HTR-8/SVneo (cell line): ENCODE measurements at places on chromosomes 16 and 17.

DNA sequence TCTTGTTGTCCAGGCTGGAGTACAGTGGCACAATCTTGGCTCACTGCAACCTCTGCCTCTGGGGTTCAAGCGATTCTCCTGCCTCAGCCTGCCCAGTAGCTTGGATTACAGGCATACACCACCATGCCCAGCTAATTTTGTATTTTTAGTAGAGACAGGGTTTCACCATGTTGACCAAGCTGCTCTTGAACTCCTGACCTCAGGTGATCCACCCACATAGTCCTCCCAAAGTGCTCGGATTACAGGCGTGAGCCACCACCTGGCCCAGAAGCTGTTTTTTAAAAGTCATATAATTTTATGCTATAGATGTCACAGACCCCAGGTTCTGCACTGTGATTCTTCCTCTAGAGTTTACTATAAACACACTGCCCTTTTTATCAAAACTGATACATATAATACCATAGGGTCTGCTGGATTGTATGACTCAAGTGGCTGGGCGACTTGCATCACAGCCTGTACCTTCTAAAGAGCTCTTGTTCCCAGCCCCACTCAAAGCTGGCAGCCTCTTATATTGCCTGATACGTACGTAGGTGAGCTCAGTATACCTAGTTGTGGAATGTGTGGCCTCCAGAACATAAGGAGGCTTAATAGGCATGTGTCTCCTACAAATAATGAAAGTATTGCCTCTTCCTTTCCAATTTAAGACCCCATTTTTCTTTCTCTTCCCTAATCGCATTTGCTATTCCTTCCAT lies 295.8 kb downstream of the ZFHX3 start:
- DNase-seq, result no peak

DNA sequence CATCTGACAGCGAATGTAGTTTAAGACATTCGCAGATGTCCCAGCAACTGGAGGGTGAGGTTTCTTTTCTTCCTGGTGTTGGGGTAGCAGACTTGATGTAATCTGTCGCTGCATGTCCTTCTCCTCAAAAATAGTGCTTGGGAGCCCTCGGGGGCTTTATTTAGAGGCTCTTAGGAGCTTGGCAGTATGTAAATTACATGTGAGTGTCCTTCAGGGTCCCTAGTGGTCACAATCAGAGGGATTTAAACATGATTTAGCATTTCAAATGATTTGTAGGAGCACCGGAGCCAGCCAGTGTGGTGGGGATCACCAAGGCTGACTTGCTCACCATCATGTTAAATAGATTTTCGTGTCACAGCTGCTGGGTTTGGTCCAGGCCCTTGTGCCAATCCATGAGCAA lies 8.8 kb upstream of the SALL1 start:
- no peak for DNase-seq

DNA sequence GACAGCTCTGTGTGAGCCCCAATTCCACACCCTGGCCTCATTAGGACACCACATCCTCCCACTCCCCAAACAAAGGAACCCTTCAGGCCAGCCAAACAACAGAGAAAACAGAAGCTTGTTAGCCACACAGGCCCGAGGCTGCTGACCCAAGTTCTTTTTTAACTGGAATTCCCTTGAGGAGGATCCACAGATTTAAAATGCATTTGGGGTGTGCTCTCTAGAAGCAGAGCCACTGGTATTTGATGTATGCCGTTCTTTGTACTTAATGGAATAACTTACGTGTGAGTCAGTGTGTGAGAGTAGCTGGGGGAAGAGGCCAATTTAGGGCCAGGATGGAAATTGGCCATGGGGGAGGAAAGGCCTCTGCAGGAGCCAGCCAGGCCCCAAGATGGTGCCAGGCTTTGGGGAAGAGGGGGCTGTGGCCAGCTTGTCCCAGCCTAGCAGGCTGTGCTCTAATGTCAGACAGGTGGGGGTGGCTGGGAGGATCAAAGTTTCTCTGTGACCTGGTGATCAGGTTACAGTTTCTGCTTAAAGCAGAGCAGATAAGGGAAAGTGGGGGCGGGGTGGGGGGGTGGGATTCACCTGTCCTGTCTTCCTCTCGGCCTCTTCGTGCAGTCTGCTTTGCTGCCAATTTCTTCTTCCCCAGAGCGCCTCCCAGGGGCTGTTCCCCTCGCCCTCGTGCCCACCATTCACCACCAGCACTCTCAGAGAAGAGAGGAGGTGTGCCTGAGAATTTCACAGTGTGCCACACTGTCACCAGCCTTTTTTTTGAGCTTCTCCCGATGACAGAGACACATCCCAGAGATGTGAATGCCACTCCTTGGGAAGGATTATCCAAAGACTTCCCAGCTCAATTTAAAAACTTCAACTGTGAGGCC lies 50.8 kb downstream of the TOM1L2 start:
- peak; percentile 93 for DNase-seq

DNA sequence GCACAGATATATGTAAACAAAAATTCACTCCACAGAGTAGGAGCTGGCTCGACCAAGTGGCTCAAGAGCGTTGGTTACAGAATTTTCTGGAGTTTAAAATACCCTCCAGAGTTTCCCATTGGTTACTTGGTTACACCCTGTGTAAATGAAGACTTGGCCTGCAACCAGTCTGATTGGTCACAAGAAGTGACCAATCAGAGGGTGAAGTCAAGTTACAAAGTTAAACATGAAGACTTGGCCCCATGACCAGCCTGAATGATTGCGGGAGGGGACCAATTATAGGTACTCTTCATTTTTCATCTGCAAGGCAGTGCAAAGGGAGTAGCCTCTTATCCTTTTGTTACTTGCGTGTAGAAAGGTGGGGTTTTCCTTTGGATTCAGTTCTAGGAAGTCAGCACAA lies 121.3 kb upstream of the SALL1 start:
- no peak for DNase-seq

DNA sequence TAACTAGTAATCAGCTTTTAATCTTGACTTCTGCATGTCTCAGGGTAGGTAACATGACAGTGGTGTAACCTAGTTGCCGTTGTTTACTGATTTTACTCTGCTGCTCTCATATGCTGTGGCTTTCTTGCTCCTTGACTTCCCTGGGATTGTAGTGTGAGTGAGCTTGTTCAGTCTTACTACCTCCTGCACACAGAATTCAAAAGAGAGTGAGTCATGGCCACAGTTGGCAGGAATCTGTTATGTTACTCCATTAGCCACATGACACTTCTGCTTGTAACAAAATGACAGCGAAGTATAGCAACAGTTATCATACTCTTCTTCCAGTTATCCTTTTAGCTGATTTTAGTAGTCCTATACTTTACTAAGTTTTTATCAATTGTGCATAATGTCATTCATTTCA lies 18.8 kb downstream of the TNRC6A start:
- DNase-seq, result peak; percentile 62

- peak; percentile 91 for DNase-seq
Observed at GRCh38 chr17:38428112-38428642, at the start of gene ARHGAP23. ARHGAP23 (plus strand) TSS chr17:38428464; CDS start chr17:38428486, 22 bp downstream.

- DNase-seq, result no peak
Observed at GRCh38 chr16:67481561-67482232, 740 bp upstream of the ATP6V0D1 start.

DNA sequence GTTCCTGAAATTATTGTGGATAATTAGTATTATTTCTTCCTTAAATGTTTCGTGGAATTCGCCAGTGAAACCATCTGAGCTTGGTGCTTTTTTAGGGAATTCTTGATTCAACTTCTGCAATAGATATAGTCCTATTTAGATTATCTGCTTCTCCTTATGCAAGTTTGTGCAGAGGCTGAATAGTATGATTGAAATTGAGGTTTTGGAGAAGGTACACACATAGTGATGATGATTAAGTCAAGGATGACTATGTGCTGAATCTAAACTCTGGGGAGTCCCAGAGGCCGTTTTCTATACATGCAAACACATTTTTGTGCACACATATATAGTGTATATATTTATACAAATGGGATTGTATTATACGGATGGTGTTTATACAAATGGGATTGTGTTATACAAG lies 5.2 kb upstream of the MYH4 start:
- no peak for DNase-seq

GRCh38 chr17:74712756-74713155 lies at the start of gene CD300LF:
CD300LF (minus strand) TSS chr17:74712923; CDS start chr17:74712866, 57 bp downstream.
- no peak for DNase-seq

DNA sequence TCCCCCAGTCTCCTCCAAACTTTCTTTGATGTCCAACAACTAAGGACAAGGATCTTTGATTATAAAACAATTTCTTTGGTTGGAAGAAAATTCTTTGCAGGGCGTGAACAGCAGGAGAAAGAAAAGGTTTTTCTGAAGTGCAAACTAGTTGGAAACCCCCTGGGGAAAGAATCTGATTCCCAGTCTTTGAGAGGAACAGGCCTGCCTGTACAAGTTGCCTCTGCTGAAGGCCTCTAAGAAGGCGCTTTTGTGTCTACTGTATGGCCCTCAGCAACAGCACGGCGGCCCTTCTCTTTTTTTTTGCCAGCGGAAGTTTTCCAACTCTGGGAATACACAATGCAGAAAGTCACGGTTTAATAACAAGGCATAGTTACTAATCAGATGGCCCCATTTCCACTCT lies 14.0 kb downstream of the RNF43 start:
- no peak for DNase-seq

DNA sequence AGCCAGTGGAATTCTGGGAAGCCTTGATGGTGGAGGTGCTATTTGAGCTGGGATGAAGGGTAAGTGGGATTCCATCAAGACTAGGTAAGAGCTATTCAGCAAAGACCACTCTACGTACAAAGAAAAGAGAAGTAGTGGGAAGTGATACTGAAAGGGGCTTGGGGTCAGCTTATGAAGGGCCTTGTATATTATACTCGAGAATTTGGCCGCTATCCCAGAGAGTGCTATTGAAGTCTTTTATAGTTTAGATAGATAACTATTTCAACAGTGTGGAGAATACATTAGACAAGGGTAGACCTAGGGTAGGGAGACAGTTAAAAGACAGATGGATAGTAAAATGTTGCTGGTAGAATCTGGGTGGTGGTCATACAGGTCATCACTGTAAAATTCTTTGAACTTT lies 10.3 kb downstream of the DNAH2 start:
- DNase-seq, result no peak

DNA sequence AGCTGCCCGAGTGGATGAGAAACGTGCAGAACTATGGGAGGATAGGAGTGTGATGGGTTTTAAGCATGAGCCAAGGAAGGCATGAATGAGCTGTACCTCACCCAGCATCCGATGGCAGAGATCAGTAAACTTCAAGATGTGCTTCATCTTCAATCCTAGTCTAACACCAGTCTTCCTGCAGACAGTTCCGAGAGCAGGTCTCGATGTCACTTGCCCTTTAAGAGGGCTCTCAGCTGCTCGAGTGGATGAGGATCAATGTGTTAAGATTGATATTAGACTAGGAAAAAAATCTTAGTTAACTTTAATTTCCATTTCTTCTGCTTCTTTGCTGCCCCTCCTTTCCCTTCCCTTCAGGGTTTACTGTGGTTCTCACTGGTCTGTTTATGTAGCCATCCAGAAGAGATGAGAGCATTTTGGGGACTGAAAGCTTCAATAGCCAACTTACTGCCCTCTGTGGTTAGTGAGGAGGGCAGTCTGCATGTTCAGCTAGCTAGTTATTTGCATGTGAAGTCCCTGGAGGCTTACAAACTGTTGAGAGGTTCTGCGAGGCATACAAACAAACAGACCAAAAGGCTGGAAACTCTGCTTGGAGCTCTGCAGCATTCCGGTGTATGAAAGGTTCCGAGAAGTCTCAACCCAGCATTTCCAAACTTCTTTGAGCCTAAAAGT lies 15.3 kb downstream of the KLHL36 start:
- DNase-seq, result no peak

GRCh38 chr17:52737071-52737470 lies 578.6 kb upstream of the CA10 start:
- no peak for DNase-seq

DNA sequence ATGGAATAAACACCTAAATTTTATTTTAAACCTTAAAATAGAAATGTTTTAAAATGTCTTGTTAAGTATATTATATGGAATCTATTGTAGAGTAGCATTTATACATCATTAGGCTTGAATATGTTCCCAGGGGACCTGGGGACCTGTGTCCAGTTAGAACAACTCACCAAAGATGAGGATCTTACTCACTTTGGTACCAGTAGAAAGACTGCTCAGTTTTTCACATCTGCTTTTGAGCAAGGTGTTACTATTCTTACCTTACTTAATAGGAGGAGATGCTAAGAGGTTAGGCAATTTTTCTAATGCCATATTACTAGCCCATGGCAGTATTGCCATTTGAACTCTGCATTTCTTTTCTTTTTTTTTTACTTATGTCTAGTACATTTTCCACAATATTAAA lies 14.7 kb downstream of the STXBP4 start:
- no peak for DNase-seq

- DNase-seq, result peak; percentile 73
Observed at GRCh38 chr17:56319531-56319930, 166.3 kb downstream of the ANKFN1 start.

GRCh38 chr16:25037221-25037620 lies 22.1 kb upstream of the ARHGAP17 start:
- DNase-seq, result no peak

- no peak for DNase-seq
Observed at GRCh38 chr17:45651145-45651709, 132.9 kb upstream of the CRHR1 start.

GRCh38 chr17:7348478-7349242 lies 3.3 kb upstream of the KCTD11 start:
- DNase-seq, result no peak

DNA sequence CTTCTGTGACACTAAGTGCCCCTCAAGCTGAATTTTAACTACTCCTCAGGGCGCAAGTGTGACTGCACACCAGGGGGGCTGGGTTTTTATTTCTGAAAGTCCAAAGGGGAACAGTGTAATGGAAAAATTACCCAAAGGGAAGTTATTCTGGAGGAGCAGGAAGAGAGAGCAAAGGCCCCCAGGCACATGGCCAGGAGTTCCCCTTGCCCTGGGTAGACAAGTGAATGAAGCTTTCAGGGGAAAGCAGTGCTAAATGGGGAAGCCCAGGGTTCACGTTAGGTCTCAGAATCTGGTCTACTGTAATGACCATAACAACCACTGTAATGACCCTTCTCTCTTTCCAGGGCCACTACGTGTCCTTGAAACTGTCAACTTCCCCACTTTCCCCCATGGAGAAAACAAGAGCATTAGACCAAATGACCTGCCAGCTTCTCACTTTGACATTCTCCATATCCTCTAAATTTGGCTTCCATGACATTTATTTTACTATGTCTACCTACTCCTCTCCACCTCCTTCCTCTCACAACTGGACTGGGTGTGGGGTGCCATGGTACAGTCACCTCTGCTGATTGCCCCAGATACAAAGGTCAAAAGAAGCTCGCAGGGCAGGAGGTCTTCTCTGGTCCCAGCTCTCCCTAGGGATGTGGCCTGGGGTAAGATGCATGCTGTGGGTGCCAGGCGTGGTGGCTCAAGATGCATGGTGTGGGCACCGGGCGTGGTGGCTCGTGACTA lies 34.1 kb upstream of the MMP2 start:
- no peak for DNase-seq

- peak; percentile 68 for DNase-seq
Observed at GRCh38 chr16:89241187-89242007, 23.9 kb downstream of the ZNF778 start.

- DNase-seq, result no peak
Observed at GRCh38 chr17:77382966-77383612, 242.3 kb downstream of the SEC14L1 start.
